ENCODE measurements at places on chromosomes 13 and 19.

GRCh38 chr19:42115705-42116104, 16.5 kb downstream of the POU2F2 start:
- peaks cover 8% of the 10 kb centered on the region for H3K4me1 ChIP-seq
- H3K27me3 ChIP-seq: no peaks in the 10 kb centered on the region
- no peak for DNase-seq
- H3K4me3 ChIP-seq: no peak overlapping the region
- no peak overlapping the region for H3K27ac ChIP-seq

GRCh38 chr19:18304458-18305310, 18.2 kb downstream of the LSM4 start:
- peak overlapping the region; percentile 62 for H3K4me3 ChIP-seq
- DNase-seq: peak; percentile 89
- H3K27ac ChIP-seq: peak overlapping the region; percentile 98
- peaks cover 49% of the 10 kb centered on the region for H3K4me1 ChIP-seq

DNA sequence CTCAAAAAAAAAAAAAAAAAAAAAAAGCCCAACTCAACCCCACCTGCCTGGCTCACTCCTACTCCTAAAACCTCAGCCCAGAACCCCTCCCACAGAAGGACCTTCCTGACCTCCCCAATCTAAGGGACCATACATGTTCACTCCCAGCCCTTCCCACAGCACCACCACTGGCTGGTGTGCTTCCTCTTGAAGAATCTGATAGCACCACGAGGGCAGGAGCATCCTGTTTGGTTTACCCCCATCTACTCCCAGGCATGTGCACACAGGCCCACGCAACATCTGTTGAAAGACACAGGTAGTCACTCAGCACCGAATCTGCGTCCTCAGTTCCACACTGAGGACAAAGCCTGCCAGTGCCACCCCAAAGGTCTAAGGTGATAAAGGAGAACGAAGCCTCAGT, 8.2 kb downstream of the LATS2 start:
- no peaks in the 10 kb centered on the region for H3K27me3 ChIP-seq
- DNase-seq: no peak
- peaks cover 5% of the 10 kb centered on the region for H3K36me3 ChIP-seq
- no peak overlapping the region for H3K27ac ChIP-seq
- H3K4me1 ChIP-seq: peaks cover 84% of the 10 kb centered on the region
- H3K4me3 ChIP-seq: no peak overlapping the region

- H3K4me1 ChIP-seq: peaks cover 4% of the 10 kb centered on the region
- H3K4me3 ChIP-seq: no peak overlapping the region
- no peak for DNase-seq
- H3K27me3 ChIP-seq: no peaks in the 10 kb centered on the region
- no peak overlapping the region for H3K27ac ChIP-seq
These were observed 27.8 kb upstream of the IGSF23 start for GRCh38 chr19:44585371-44586133.
